AG09309 (cell line): ENCODE measurements at places on chromosomes 3 and 15.

GRCh38 chr3:47004369-47005211, 25.1 kb downstream of the NBEAL2 start:
- DNase-seq = no peak

- DNase-seq = no peak
Observed at GRCh38 chr15:89393056-89393455, 58.4 kb upstream of the POLG start.

DNA sequence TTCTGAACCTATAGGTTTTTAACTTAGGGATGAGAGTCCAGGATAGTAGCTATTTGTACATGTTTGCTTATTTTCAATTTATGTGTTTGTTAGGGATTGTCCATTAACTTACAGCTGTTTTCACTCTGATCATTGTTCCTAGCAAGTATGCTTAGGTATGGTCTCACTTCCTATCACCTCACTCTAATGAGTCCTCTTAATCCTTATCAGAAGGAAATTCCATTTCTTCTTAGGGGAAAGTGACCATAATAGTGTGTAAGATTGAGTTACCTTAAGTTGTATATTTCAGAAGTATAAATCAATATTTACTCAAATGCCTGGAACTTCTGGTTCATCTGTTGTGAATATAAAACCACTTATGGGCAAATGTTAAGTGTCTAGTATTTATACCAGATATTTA, 53.0 kb downstream of the PIAS1 start:
- DNase-seq = no peak

GRCh38 chr3:172704001-172704400, 6.9 kb downstream of the NCEH1 start:
- no peak for DNase-seq

GRCh38 chr15:99992611-99993231, 259.5 kb upstream of the LYSMD4 start:
- no peak for DNase-seq

GRCh38 chr15:50906954-50907600, 1.4 kb upstream of the AP4E1 start:
- no peak for DNase-seq

DNA sequence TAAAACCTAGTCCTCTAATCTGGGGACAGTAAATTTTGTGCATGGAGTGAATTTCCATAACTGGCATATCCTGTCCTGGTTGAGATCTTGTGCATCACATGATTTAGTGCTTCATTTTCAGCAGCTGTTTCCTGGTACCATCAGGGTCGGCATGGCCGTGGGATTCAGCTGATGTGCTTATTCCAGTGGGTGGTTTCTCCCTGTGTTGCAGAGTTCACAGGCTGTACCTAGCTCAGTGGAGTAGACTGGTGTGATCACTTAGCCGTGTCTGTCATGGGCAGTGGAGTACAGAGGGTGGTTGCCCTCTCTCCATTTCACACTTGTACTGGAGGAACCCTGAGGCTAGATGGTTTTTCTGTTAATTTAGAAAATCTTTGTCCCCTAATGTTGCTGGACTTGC, 228.5 kb downstream of the PTPRG start:
- no peak for DNase-seq

DNA sequence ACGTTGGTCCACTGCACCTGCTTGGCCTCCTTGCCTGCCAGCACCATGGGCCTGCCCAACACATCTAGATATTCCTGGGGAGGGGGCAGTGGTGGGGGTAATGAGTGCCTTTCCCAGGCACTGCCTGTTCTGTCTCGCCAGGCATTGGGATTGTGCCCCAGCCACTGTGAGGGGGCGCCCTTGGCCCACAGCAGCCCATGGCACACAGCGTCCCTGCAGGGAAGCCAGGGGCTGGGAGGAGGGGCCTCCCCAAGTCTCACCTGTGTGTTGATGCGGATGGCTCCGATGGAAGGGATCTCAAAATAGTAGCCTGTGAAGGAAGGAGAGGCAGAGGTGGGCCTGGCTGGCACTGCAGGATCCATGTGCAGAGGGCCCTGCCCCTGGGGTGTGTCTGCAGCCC, 18.7 kb upstream of the TMEM115 start:
- no peak for DNase-seq

DNA sequence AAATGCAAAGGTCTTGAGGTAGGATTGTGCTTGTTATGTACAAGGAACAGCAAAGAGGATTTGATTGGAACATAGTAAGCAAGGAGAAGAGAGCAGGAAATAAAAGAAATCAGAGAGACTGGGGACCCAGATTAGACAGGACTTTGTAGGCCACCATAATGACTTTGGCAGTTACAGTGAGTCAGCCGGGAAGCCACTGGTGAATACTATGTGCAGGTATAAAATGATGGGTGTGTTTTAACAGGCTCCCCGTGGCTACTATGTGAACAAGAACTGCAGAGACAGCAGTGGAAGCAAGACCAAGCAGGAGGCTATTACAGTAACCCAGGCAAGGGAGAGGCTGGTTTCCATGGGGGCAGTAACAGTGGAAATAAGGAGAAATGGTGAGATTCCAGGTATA, 55.2 kb downstream of the NPTN start:
- no peak for DNase-seq

- DNase-seq = peak; percentile 94
Observed at GRCh38 chr3:156762631-156763185, 63.4 kb upstream of the LEKR1 start.

DNA sequence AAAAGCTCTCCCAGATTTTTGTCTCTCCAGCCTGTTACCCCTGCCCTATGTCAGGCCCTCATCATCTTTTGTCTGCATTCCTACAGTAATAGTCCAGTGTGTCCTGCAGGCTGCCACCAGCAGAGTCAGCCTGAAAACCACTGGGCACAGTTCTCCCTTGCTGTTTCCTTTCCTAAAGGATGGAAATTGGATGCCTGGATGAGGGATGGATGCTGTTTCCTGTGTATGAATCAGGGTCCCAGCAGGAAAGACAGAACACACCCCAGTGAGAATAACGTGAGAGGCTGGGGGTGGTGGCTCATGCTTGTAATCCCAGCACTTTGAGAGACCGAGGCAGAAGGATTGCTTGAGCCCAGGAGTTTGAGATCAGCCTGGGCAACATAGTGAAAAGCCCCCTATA, 3.3 kb upstream of the SNX33 start:
- no peak for DNase-seq

- no peak for DNase-seq
Observed at GRCh38 chr3:117488983-117489382, 779.4 kb downstream of the TUSC7 start.
